ENCODE measurements at places on chromosomes 11 and 22.

DNA sequence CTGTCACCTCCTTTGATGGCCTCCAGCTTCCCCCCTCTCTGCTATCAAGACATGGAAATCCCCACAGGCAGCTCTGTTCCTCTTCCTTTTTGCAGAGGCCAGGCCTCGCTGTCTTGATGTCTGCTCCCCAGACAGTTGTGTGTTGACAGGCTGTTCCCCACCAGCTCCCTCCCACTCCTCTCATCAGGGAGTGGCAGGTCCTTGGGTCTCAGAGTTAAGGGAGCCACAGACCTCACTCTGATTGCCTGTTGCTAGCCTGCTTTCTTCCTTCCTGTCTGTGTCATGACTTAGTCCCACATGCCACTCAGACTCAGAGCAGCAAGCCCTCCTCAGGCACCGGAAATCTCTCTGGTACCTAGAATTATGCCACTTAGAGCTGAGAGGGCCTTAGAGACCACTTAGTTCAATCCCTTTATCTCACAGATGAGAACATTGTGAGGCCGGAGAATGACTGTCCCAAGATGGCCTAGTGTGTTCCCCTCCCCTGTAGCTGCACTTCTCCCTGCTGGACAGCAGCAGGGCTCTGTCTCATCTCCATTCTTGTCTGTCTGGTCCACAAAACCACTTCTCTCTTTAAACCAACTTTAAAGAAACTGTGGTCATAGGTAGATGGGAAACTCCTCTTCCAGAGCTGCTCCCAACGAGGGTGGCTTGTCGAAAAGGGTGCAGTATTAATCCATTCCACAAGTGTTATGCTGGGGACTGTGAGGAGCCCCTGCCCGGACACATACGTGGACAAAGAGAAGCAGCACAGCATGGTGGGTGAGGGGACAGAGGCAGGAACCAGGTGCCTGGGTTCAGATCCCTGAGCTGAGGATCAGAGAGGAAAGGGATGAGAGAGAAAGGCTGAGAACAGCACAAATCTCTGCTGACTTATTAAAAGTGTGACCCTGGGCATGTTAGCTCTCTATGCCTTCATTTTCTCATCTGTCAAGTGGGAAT, 4.2 kb downstream of the AMPD3 start:
- no peak for DNase-seq

DNA sequence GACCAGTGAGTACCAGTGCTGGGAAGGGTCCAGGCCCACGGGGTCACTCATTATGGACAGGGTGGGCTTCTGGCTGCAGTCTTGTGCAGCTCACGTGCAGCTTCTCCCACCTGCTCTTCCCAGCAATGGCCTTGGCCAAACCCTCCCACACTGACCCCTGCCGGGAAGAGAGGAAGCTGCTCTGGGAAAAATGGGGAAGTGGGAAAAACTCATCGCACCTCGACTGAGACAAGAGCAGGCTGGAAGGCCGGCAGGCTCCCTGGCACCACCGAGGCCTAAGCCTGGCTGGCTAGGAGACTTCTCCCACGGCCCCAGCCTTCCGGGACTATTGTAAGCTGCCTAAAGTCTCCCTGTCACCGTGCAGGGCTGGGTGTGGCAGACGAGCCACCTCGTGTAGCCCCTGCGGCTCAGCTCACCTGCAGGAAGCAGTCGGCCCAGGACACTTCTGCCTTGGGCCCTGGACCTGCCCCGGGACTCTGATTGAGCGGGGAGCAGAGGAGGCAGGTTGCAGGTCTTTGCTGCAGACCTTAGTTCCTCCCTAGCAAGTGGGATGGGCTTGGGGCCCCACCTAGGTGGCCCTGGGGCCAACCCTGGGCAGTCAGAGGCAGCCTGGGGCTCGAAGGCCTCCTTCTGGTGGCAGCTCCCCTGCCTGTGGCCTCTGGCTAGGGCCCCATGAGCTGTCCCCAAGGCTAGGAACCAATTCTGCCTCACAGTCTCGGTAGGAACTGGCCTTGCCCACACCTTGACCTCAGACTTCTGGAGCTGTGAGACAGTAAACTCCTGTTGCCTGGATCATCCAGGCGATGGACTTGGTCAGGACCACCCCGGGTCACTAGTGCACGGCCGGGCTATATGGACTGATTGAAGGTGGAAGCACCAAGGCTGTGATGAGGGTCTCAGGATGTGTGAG, 23.1 kb downstream of the MRGPRG start:
- no peak for DNase-seq

- no peak for DNase-seq
Observed at GRCh38 chr11:47723041-47723440, 7.9 kb upstream of the AGBL2 start.

- DNase-seq, result no peak
Observed at GRCh38 chr22:40519284-40519947, 117.1 kb downstream of the MRTFA start.

DNA sequence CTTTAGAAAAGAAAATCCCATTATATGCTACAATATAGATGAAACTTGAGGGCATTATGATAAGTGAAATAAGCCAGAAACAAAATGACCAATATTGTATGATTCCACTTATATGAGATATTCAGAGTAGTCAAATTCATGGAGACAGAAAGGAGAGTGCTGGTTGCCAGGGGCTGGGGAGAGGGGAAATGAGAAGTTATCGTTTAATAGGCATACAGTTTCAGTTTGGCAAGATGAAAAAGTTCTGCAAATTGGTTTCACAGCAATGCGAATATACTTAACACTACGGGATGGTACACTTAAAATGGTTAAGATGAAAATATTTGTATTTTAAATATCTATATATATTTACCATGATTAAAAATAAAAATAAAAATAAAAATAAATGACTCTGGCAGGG, 31.1 kb upstream of the RDX start:
- DNase-seq, result no peak

DNA sequence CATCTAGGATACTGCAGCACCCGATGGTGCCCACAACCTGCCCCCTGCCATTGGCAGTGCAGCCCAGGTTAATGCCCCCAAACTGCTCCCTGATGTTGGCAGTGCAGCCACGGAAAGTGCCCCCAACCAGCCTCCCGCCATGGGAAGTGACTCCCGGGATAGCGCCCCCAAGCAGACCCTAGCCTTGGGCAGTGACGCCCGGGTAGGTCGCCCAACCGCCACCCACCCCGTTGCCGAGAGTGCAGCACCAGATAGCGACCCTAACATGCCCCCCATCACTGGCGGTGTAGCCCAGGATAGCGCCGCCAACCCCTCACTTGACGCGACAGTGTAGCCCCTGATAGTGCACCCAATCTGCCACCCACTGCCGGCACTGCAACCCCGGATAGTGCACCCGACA, 38.5 kb downstream of the C22orf42 start:
- no peak for DNase-seq

DNA sequence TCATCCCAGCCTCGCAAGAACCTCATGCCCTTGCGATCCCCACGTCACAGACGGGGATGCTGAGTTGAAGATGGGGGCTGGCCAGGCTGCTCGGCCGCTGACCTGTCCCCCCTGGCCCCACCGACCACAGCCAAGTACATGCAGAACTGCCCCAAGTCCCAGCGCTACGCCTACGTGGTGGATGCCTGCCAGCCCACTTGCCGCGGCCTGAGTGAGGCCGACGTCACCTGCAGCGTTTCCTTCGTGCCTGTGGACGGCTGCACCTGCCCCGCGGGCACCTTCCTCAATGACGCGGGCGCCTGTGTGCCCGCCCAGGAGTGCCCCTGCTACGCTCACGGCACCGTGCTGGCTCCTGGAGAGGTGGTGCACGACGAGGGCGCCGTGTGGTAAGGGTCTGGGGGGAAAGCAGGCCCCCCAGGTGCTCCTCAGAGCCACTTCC, 10.0 kb downstream of the MUC5B start:
- no peak for DNase-seq

DNA sequence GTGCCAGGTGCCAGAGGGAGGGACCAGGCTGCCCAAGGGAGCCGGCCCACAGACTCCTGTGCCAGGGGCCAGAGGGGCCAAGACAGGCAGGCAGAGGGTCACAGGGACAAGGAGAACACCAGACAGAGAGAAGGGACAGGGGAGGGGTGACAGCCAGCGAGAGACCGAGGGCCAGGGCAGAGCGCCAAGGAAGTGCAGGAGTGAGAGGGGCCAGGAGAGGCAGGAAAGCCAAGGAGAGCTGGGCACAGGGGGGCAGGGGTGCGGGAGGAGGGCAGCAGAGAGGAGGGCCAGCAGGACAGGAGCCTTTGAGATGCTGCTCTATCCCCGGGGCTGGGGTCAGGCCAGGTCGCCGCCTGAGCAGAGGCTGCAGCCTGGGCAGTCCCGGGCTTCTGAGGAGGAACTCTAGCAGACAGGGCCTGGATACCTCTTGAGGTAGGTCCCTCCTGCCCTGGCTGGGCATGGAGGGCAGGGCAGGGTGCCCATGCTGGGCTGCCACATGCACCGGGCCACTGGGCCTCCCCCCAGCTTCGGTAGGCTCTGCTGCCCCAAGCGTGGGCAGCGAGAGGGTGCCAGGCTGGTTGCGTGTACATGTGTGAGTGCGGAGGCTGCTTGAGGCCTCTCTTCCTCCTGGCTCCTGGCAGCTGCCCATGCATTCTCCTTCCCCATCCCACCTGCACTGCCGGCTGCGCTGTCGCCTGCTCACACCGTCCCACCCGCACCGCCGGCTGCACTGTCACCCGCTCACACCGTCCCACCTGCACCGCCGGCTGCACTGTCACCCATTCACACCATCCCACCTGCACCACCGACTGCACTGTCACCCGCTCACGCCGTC, 12.2 kb downstream of the LSP1 start:
- no peak for DNase-seq

GRCh38 chr11:12674936-12675696, 895 bp downstream of the TEAD1 start:
- DNase-seq, result no peak

GRCh38 chr11:118090545-118091162, 3.9 kb upstream of the SMIM35 start:
- DNase-seq, result no peak

DNA sequence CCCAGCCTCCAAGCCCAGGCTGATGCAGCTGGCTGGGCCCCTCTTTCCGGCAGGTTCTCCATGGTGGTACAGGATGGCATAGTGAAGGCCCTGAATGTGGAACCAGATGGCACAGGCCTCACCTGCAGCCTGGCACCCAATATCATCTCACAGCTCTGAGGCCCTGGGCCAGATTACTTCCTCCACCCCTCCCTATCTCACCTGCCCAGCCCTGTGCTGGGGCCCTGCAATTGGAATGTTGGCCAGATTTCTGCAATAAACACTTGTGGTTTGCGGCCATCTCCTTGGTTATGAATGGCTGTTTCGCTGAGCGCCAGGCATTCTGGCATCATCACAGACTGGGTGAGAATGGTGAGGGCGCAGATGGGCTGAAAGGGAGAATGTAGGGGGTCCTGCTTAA, 3.6 kb downstream of the PRDX5 start:
- DNase-seq, result no peak

GRCh38 chr11:103959279-103959942, 77.0 kb upstream of the DDI1 start:
- peak; percentile 24 for DNase-seq

DNA sequence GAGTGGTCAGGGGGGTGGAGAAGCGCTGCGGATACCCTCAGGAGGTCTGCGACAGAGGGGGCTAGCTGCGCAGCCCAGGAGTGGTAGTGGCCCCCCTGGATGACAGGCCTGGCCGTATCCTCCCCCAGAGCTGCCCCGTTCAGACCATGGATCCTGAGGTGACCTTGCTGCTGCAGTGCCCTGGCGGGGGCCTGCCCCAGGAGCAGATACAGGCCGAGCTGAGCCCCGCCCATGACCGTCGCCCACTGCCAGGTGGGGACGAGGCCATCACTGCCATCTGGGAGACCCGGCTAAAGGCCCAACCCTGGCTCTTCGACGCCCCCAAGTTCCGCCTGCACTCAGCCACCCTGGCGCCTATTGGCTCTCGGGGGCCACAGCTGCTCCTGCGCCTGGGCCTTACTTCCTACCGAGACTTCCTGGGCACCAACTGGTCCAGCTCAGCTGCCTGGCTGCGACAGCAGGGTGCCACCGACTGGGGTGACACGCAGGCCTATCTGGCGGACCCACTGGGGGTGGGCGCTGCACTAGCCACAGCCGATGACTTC, 505 bp downstream of the NUDT22 start:
- no peak for DNase-seq

- DNase-seq, result no peak
Observed at GRCh38 chr11:92658733-92659132, 310.7 kb upstream of the MTNR1B start.

- DNase-seq, result peak; percentile 35
Observed at GRCh38 chr22:42758931-42759629, 38.4 kb upstream of the A4GALT start.

GRCh38 chr11:62116451-62116850, 7.4 kb upstream of the INCENP start:
- DNase-seq, result no peak

DNA sequence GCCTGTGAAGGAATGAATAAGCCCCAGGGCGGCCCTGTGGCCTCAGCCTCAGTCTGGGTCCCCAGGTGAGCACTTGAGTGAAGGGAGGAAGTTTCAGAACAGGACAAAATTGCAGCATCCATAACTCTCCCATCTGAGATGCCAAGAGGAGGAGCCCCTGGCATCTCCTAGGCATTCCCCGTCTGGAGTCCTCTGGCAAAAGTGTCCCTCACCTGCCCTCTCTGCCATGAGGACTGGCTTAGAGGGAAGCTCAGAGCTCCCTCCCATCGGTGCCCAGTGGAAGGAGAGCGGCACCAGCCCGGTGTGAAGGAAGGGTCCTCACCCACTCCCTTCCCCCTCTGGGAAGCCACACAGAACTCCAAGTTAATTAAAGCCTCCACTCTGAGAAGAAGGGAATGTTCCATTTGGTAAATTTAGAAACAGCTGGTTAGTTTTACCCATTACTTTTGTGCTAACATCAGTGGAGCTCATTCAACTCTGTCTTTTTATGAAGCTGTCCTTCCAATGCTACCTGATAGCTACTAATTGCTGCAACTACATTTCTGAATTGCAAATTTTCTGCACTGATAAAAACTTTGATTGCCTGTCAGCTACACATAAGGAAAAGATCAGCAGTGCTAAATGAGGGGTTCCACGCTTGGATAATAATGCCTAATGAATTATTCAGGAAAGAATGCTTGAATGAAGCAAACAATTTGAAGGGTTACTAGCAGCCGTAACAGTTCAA, 123.3 kb upstream of the RCN1 start:
- no peak for DNase-seq
